ENCODE measurements at places on chromosomes 12 and 14.

DNA sequence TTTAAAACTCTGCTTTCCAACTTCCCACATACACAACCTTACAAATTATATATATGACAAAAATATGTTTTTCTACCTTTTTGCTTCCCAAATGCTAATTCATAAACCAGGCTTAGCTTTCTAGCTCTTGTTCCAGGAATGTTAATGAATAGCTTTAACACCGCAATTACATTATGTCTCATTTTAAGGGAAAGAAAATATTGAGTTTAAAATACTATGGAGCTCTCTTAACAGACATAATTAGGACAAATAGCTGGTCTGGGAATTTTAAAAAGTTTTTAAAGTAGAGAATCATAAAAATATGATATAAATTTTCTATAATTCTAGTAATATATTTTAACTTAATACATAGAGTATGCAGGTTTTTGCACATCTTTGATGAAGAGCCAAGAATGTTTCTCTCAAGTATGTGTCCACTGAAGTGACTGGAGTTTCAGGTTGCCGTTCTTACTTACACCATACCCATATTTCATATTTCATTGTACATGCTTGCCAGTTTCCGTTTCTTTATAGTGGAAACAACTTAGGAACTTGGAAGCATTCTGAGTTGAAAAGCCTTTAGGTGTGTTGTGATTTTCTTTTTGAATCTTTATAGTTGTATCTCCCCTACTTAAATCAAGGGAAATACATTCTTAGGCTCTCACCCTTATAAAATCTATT is 90.6 kb upstream of the SLCO1C1 start:
- no peak for DNase-seq

DNA sequence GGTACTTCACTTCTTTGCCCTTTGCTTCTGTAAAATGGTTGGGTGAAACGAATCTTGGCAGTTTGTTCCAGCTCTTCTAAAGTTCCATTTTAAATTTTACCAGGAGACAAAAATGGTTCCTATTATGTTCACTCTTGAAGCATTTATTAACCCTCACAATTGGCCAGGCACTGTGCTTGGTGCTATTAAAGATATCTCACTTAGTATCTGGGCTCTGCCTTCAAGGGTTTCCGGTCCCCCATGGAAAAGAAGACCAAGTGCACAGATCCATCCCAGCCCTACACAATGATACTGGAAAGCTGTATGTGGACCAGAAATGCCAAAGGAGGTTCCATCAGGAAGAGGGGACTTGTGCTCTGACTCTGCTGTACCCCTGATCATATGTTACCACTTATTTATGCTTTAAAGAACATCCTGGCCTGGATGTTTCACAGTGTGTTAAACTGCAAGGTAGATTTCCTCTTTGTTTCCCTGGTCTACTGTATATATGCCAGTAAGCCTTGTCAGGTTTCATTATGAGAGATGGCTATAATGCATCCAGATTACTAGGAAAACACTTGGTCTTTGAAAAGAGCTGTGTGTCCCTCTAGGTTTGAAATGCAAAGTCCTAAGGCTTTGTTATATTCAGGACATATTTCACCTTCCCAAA is 154.8 kb downstream of the PRKCH start:
- no peak for DNase-seq

DNA sequence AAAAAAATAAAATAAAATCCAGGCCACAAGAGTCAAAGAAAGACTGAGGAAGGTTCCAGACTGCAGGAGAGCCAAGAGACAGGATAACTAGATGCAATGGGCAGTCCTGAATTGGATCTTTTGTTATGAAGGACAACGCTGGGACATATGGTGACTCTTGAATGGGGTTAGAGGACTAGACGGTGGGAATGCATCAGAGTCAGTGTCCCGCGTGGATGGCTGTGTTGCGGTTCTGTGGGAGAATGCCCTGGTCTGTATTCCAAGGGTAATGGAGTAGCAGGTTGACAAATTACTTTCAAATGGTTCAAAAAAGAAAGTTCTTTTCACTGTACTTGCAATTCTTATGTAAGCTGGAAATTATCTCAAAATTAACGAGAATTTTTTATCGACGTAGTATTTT is 20.1 kb downstream of the SSH1 start:
- no peak for DNase-seq

DNA sequence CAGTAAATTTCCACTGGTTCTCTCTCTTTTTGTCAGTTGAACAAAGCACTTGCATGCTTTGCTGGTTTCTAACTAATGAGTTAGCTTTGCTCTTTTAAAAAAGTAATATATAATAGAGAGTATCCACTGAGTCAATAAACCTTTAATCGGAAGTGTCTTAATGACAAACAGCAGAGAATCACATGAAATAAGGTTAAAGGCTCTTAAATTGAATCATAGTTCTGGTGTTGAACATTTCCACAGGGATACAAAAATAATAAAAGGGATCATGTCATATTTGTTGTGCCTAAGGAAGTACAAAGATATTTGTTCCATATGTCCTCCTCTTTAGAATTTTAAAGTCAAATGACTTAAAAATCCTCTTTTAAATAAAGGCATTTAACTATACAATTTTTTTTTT is 362.6 kb downstream of the LRIG3 start:
- DNase-seq = no peak

DNA sequence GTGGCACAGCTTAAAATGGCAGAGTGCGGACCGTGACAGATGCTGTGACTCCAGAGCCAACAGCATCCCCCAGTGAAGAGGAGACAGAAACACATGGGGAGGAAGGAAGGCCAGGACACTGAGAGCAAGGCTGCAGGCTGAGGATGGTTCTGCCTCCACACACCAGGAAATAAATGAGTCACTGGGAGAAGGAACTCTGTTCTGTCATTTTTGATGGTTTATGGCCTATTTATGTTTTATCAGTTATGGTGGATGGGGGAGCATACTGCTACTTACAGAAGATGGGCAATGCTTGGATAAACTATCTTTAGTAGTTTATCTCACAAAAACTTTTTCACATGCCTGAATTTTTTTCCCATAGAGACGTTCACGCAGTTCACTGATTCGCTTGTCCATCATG is 33.8 kb downstream of the ZFYVE21 start:
- no peak for DNase-seq

DNA sequence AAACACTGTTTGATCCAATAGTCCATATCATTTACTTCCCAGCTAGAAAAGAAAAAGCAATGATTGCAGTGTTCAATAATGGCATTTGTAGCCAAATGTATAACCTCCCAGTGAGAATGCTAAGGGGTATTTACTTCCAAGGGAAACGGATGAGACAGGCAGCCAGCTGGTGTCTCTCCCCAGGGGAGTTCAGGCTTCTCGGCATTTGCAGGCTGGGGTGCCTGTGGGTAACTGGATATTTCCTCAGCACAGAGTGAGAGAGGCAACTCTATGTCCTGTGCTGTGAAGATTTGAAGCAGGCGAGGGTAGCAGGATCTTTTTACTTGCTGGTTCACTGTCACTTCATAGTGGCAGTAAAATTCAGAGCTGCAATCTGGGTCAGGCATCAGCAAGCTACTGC is 1455.6 kb upstream of the TMEM132C start:
- no peak for DNase-seq

DNA sequence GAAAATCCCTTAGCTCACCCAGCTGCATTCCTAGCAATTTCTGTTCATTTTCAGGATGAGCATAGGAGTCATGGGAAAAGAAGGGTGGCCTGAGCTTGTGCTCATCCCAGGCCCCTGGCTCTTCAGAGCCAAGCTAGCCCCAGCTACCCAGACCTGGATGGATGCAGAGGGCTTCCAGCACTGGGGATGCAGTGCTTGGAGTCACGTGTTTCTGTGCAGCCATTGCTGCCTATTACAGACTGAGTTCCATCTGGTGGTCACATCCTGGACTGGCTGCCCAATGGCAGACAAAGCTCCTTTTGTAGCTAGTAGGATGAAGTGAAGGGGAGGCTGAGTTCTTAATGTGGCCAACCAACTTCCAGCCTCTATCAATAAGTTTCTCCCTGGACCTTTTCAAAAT is 54.2 kb upstream of the JDP2 start:
- DNase-seq = no peak

DNA sequence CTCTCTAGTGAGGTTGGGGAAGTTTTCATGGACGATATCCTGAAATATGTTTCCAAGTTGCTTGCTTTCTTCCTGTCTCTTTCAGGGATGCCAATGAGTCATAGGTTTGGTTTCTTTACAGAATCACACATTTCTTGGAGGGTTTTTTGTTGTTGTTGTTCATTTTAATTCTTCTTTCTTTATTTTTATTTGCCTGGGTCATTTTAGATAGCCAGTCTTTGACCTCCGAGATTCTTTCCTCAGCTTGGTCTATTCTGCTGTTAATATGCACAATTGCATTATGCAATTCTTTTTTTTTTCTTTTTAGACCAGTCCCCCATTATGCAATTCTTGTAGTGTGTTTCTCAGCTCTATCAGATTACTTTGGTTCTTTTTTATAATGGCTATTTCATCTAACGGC is 338.9 kb downstream of the AEBP2 start:
- no peak for DNase-seq

GRCh38 chr12:131941116-131941986 is 8.4 kb upstream of the EP400 start:
- no peak for DNase-seq

DNA sequence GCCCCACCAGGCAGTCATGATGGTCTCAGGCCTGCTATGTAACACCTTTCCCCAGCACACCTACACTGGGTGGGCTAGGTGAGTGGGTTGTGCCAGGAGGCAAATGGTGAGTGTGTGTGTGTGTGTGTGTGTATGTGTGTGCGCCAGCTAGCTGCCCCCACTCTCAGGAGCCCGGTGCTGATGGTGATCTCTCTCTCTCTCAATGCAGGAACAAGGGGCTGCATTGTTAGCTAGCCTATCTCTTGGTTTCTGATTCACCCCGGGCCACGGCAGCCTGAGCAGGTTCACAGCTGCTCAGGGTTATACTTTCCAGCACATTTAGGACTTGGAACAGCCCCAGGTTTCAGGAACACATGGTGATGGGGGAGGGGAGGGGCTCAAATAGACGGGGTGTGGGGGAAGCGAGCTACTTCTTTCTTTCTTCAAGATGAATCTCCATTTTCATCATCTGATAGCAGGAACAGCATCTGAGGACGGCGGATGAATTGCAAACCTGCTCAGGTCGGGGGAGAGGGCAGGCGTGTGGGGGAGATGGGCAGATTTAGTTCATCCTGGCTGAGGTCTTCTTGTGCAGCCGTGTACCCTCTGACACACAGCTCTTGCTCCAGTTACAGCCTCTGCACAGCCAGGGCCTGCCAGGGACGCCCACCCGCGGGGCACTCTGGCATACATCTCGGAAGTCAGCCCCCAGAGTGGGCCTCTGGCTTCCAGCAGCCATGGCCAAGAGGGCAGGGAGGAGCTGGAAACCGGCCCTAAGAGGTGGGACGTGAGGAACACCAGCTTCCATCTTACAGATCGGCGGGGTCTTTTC is 137.6 kb downstream of the ZFP36L1 start:
- no peak for DNase-seq

DNA sequence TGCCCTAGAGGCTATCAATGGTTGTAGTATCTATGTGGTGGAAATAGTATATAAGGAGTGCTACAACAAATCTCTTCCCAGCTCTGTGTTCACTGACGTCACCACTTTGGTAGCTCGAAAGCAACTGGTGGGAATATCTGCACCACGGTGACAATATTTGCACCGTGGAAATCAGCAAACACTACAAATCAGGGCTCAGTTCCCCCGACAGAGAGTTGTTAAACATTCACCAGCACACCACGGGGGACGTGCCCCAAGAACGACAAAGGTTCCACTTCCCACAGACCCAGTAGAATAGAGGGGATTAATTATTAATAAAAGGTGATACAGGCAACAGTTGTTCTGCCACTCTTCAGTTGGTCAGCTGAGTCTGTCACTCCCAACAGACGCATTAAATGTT is 98.4 kb downstream of the CCDC60 start:
- no peak for DNase-seq

GRCh38 chr14:102769049-102769327 is 8.3 kb upstream of the TRAF3 start:
- DNase-seq = no peak

DNA sequence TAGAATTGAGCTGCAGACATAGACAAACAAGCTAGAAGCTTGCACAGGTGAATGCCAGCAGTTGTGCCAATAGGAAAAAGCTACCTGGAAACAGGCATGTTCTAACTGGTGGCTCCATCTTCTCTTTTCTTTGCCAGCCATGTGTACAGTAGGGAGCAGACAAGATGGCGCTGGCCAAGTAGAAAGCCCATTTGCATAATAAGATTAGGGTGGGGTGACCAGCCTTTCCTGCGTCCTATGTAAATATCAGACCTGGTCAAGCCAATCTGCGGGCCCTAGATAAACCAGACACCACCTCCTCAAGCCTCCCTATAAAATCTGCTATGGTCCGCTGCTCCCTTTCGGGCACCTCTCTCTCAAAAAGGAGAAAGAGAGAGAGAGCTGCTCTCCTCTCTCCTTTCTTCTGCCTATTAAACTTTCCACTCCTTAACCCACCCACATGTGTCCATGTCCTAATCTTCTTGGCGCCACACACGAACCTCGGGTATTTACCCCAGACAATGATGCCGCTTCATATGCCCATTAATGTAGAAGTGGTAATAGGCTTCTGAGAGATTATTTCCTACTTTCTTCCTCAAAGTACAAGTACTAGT is 201.0 kb downstream of the SLC25A21 start:
- DNase-seq = no peak

Measured in NCI-H1930 (cell line).